ENCODE measurements at places on chromosomes 3 and 15.

DNA sequence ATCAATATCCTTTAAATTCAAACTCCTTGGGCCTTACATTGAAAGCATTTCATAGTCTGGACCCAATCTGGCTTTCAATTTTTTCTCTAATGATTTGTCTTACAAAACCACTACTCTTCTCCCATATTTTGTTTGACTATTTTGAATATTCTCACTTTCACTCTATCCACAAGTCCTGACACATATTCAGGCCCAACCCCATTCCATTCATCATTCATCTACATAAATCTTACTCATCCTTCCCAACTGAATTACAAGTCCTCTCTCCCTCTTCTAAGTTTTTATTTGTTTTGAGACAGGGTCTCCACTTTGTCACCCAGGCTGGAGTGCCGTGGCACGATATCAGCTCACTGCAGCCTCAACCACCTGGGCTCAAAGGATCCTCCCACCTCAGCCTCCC is 43.6 kb downstream of the TOP2B start:
- no peak for DNase-seq

- DNase-seq: no peak
Measured at GRCh38 chr3:114284644-114285043, 9.2 kb upstream of the TIGIT start.

GRCh38 chr15:66128116-66128680 is 125.4 kb downstream of the MEGF11 start:
- DNase-seq: no peak

GRCh38 chr3:18808429-18808828 is 339.9 kb upstream of the KCNH8 start:
- DNase-seq: no peak

GRCh38 chr15:89406218-89406939 is 71.8 kb upstream of the POLG start:
- DNase-seq: no peak

DNA sequence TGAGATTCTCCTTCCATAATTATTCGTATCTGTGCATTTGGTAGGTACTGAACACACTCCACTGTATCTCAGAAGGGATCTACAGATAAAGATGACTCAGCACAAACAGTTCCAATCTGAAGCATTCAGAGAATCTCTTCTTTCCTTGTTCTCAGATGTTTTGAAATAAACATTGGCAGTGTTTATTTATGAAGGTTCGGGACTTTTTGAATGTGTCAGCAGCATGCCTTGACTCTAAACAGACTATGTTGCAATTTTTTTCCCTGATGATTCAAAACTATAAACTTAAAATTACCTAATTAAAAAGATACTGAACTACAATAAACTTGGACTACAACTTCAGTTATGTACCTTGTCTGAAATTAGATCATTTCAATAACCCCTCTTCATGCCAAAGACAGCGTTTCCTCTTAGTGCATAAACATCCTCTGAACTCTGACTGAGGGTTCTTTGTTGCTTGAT is 612.9 kb upstream of the TBL1XR1 start:
- DNase-seq: no peak

DNA sequence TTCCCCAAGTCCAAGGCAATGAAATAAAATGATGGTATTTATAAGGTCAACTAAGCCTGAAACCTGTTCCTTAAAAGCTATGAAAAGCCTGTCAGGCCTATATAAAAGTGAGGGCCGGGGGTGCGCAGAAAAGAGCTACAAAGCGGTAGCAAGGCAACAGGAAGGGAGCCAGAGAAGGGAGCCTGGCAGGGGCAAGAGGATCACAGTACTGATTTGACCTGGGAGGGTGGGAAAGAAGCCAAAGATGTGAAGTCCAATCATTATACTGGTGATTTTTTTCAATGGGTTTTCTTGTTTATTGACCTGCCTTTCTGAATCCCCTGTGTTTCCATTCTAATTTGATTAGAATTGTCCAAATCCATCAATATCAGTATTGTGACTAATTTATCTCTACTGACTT is 64.3 kb upstream of the STT3B start:
- DNase-seq: no peak

- no peak for DNase-seq
Measured at GRCh38 chr15:58057559-58057958, 8.0 kb downstream of the ALDH1A2 start.

DNA sequence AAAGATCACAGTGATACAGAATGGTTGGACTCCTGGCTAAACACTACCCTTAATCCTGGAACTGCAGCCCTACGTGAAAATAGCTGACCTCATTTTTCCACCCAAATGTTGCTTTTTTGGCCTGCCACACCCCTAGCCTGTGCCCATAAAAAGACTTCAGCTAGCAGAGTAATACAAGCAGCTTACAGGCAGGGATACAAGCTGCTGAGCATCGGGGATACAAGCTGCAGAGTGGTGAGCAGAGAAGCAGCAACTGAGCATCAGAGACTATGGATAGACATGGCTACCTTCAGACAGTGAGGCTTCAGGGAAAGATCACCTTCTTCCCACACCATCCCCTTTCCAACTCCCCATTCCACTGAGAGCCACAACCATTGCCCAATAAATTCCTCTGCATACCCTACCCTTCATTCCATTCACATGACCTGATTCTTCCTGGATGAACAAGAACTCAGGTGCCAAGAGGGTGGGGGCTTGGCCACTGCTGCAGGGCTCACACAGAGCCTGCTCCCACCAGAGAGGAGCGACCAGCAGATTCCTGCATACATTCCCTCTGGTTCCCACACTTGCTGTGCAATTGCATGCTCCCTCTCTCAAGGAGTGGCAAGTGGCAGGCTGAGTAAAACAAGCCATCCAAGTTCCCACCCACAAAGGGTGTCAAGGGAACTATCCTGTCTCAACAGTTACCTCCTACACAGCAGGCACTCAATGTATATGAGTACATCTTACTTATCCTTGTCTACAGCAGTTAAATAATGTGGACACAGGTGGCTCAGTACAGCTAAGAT is 217.5 kb downstream of the ALCAM start:
- DNase-seq: no peak

- no peak for DNase-seq
Measured at GRCh38 chr3:23129817-23130216, 73.3 kb upstream of the UBE2E2 start.

- DNase-seq: no peak
Measured at GRCh38 chr3:144821583-144821982, 850.0 kb downstream of the DIPK2A start.

DNA sequence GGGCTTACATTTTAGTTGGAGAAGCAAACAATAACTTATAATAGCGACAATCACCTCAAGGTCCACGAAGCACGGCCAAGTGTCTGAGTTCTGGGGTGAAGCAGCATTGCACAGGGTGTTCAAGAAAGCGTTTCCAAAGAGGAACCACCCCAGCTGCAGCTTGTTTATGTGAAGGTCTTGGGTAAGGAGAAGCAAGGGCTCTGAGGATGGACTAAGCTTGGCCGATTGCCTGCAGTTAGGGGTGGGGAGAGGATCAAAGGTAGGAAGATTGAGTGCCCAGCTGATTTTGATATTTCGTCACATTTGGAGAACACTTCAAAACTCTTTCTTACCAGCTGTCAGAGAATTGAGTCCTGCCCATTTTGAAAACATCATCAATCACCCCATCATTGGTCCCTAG is 321.6 kb upstream of the DNAJC19 start:
- no peak for DNase-seq

DNA sequence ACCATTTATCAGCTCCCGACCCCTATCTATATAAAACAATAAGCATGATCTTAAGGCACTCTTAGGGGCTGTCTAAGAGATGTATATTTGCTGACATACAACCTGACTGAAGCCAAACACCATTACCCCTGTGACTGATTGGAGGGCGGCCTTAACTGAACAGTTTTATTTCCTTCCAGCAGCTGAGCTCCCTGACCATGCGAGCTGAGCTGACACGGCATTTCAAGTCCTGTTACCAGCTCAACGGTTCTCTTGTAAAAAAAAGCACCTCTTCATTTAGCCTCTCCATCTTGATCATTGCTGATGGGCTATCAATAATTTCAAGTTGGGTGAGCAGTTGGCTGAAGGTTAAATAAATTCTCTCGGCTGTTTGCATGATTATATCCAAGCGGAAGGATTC is 33.4 kb upstream of the BNIP2 start:
- no peak for DNase-seq

GRCh38 chr3:138800248-138800647 is 34.5 kb downstream of the PIK3CB start:
- DNase-seq: no peak

GRCh38 chr15:58548308-58549012 is 116.7 kb downstream of the LIPC start:
- DNase-seq: no peak

DNA sequence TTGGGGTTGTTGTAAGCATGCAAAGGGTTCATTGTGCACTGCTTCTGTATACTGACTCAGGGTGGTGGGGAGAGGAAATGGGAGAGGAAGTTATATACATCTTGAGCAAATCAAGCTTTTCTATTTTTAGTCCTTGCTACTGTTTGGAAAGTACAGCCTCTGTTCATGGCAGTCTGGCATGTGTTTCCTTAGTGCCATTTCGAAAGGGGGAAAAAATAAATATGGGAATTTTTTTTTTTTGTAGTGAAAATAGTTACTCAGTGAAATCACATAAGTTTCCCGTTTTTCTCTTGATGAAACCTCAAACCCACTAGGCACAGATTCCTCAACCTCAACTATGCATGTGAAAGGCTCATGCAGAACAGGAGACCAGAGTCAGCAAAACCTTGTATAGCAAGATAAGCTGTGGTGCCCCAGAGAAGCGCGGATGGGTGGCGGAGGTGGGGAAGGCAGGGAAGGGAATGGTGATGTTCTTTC is 353.3 kb downstream of the LPP start:
- no peak for DNase-seq

DNA sequence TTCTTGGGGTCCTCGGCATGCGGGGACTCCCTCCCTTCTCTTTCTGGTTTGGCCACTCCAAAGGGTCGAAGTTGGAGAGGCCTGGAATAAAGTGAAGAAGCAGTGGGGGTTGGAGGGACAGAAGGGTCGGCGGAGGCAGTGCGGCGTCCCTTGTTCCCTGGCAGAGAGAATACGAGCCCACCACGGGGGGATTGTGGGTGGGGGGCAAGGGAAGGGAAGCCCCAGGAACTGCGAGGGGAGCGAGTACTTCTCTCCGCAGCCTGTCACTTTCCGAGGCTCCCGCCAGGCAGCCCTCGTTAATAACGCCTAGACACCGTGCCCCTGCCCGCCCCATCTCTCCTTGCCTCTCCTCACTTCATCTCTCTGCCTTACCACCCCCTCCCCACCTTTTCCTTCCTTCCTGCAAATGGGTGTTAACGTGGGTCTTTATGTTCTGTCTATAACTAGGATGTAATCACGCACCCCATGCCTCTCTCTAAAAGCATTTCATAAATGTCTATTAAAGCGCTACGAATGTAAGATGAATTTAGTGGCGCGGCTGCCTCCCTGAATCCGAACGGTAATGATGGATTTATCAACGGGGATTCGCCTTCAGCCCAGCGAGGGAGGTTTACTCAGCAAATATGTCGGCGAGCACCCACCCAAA is 13.7 kb downstream of the NR2F2 start:
- DNase-seq: no peak

DNA sequence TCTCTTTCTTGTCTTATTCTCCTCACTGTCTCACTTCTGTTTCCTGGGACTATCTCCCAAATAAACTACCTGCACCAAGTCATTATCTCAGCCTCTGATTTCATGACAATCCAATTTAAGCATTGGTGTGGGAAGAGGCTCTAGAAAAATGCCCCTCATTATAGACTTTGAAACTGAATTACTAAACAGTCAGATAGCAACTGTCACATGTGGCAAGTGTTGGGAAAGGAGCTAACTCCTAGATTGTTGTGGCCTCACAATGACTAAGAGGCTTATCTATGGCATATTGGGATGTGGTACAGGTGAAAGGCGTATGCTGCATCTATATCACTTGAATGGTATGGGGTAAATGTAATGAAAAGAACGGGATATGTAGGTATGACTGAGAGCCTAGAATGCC is 103.5 kb upstream of the CCDC54 start:
- no peak for DNase-seq

DNA sequence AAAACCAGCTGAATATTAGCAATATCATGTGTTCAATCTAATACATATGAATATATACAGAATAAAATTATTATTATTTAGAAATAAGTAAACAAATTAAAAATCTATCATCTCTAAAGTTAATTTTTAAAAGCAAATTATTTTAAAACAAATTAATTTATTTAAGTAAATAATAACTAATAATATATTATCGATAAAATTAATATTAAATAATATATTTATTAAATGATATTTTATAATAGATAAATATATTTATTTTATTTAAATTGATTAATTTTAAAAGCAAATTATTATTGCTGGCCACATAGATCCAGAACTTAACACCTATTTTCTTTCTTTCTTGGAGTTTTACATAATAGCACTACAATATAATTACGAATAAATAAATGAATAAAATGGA is 22.2 kb downstream of the RTP3 start:
- no peak for DNase-seq

DNA sequence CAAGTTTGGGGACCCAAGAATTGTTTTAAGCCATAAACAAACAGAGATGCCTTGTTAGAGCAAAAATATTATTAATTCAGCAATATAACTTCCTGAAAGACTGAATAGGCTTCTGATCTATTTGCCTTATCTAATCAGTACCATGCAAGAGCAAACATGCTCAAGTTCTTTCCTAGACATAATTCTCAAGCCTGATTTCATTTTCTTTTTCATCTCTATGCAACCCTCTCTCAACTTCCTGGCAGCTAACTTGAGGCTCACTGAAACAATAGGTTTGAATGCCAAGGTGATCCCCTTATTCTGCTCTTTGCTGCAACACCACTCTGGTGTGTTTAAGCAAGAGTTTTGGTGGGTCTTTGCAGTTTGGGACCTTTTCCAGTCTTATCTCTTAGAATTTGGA is 230.9 kb upstream of the CD96 start:
- DNase-seq: no peak

- DNase-seq: no peak
Measured at GRCh38 chr3:41267975-41268640, 68.8 kb downstream of the CTNNB1 start.

DNA sequence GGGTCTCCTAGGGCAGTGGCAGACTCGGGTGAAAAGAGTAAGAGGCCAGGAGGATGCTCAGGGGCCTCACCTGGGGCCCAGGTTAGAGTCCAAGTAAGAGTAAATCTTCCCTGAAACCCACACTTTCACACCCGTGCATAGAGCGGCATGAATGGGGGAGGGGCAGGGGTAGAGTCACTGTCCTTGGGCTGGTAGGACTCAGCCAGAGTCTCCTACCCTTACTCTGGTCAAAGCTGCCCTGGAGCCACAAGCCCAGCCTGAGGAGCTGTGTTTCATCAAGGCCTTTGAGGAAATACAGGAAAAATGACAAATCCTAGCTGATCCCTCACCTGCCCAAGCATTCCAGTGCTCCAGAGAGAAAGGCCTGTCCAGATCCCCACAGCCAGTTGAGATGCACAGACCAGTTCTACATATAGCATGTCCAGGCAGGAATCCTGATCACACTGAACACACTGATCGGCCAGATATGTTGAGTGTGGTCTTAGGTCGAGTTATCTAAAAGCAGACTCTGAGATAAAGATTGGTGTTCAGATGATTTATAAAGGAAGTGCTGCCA is 16.7 kb upstream of the CTNNB1 start:
- no peak for DNase-seq

DNA sequence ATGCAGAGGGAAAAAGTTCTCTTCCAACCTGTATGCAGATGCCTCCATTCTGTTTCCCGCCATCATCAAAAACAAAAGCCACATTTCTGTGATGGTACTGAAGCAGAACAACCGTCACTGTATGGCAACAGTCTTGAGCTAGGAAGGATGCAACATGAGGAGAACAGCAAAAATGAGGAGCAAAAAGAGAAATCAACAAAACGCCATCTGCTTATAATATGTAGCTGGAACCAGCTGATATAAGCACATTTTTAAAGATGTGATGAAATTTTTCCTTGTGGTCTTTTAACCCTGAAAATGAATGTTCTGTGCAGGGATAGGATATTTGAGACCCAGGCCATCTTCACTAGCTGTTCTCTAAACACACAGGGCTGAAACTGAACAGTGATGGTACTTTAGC is 287.0 kb downstream of the ZIC4 start:
- DNase-seq: no peak

Data from stimulated activated CD8-positive, alpha-beta memory T cell treated with anti-CD3 and anti-CD28 coated beads, Interleukin-4, amount 100 ng/mL, for 24 hours (primary cell).